ENCODE measurements at places on chromosomes 3 and 15.

DNA sequence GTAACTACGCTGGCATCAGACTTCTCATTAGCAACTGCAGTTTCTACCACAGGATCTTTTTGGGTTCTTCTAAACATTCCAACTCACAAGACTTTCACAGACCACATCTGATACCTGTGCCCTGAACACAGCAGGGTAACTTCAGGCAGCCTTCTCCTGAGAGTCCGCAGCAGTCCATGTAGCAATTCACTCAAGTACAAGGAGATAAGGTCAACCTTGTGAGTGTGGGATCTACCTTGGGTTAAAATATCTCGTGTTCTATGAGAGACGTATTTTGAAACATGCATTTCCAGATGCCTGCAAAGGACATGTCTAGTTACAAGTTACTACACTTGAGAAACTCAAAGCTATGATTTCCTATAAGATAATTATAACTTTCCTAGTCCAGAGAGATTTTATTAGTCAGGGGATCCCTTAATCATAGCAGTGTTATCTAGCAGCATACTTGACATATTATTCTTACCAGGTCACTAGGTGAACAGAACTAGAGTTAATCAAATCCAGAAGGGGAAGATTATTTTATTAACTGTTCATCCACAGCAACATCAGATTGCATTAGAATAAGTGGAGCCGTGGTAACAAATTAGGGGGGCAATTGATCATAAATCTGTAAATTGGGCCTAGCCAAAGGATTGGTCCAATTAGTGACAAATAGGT lies 66.4 kb downstream of the ASTE1 start:
- DNase-seq, result no peak

DNA sequence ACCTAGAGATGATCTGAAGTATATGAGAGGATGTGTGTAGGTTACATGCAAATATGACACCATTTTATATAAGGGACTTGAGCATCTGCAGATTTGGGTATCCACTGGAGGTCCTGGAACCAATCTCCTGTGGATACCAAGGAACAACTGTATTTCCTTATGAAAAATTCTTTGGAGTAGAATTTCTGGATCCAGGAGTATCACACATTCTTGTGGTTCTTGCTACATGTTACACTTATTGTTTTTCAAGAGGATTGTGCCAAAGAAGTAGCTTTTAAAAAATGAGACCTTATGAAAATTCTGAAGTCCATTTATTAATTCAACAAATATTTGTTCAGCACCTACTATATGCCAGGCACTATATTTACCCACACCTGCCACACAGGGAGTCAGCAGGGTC lies 15.7 kb upstream of the TBC1D23 start:
- no peak for DNase-seq

DNA sequence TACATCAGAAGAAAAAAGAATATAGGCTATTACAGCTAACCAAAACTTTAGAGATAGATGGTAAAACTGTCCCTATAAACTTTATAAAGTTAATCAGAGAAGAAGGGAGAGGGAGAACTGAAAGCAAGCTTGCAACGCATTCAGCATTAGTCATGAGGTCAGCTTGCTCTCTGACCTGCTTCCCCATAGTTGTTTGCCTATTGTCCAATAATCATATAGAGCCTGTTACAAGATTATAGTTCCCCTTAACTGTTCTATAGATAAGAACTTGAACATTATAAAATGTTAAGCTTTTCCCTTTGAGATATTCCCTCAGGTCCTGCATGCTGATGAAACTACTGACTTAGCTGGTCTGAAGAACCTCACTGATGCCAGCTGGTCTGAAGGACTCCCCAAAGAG lies 74.5 kb downstream of the CPNE4 start:
- DNase-seq, result no peak

- DNase-seq, result peak; percentile 16
Measured at GRCh38 chr15:41695750-41696436, 35.7 kb downstream of the MGA start.

- no peak for DNase-seq
Measured at GRCh38 chr3:95731753-95732152, 1082.6 kb upstream of the EPHA6 start.

DNA sequence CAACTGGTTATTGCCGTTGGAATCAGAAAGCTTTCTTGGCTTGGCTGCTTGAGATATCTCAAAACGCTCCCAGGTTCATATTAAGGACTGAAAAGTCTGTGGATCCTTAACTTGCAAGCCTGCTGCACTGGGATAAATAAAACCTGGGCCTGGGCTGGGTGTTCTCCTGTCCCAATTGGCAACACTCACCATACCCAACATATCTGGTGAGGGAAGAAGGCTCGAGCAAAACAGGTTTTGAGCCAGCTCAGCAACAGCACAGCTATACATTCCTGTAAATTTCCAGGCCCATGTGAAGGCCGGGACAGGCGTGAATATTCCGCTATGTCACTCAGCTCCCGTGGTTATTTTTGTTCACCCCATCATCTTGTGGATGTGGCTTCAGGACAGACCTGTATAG lies 169.0 kb upstream of the BCL6 start:
- no peak for DNase-seq

DNA sequence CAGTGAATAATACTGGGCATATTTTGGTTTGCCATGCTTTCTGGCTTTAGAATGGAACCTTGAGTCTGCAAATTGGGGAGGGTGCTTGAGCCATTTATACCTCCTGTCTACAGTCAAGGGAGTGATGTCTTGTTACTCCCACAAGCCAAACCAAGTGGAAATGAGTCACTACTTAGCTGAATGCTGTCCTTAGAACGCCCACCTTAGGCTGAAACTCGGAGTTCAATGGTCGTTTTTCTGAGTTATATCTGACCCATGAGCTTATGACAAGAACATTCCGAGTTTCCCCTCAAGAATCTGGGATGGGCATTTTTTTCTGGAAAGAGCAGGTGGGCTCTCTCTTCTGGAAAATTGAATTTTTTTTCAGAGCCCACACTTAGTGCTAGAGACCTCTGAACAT lies 17.4 kb upstream of the CLDN18 start:
- DNase-seq, result no peak

Data from right renal cortex interstitium (tissue), 3 donors.